ENCODE measurements at places on chromosomes 2 and 18.

DNA sequence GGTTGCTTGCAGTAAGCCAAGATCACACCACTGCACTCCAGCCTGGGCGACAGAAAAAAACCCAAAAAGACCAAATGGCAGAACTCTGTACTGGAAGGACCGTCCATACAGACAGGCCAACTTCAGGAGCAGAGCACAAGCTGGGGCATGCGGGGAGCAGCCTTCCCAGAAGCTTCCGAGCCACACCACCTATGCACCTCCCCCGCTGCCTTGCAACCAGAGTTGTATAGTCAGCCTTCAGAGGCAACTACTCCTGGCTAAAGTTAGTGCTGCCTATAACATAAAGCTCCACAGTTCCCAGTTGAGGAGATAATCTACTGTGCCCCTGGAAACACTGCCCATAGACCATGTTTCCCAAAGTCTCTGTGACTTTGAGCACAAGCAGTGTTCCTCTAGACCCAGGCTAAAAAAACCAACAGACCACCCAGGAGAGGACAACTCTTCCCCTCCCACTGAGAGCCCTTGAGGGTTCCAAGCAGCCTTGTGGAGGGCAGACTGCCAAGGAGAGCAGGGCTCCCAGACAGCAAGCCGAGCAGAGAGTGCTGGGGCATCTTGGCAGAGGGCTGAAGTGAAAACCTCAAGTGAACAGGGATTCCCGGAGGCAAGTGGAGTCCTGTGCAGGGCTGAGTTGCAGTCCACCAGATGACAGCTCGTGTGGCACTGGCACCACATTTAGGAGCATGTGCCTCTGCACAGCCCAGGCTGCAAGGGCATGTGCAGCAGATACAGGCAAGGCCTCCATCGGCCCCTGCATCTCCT, 6.8 kb downstream of the SFT2D3 start:
- no peak for DNase-seq

- DNase-seq = peak; percentile 21
Observed at GRCh38 chr18:63140038-63140450, 179.5 kb downstream of the BCL2 start.

- no peak for DNase-seq
Observed at GRCh38 chr2:36253086-36253485, 102.5 kb upstream of the CRIM1 start.

GRCh38 chr2:26569216-26570082, 71.7 kb downstream of the CIB4 start:
- DNase-seq = no peak

- no peak for DNase-seq
Observed at GRCh38 chr2:97936199-97936598, 59.5 kb downstream of the TMEM131 start.

GRCh38 chr2:173502296-173502695, 147.6 kb downstream of the CDCA7 start:
- DNase-seq = no peak

DNA sequence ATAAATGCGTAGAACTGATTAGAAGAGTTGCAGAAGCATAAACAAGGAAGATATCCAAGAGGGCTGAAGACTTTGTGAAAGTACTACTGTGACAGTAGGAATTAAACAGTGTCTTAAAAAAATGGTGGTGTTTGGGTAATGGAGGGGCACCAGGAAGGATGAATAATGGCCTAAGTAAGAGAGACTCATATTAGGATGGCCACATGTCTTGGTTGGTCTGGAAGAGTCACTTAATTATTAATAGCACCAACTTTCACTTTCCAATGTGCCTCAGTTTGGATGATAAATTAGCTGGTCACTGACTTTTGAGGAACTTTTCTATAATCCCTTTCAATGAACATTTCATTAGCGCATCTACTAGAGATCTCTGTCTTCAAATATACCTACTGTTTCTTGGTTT, 372.2 kb downstream of the NYAP2 start:
- DNase-seq = no peak

- no peak for DNase-seq
Observed at GRCh38 chr2:100206731-100207255, 64.4 kb upstream of the AFF3 start.

DNA sequence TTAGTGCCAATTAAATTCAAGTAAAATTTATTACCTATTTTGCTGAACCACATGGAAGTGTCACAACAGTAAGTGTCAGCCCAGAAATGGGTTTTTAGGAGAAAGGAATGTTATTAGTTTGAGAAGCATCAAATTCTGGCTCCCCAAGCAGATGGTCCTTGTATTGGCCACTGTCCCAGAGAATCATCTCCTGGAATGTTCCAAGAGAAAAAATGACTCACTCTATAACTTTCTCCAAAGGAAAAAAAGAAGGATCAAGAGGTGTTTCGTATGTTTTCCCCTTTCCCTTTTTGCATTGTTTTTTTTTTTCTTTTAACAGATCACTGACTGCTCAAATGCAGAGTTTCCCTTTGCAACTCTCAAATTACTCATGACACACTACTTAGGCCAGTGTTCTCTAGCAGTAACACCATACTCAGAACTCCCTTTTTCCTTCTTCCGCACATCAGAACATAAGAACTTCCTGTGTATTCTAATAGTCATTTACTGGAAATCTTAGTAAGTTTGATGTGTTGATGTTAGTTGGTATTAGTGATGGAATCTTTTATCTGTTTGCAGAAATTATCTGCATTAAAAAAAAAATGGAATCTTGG, 390.3 kb downstream of the GPD2 start:
- DNase-seq = no peak
